ENCODE measurements at places on chromosomes 1 and 21.

DNA sequence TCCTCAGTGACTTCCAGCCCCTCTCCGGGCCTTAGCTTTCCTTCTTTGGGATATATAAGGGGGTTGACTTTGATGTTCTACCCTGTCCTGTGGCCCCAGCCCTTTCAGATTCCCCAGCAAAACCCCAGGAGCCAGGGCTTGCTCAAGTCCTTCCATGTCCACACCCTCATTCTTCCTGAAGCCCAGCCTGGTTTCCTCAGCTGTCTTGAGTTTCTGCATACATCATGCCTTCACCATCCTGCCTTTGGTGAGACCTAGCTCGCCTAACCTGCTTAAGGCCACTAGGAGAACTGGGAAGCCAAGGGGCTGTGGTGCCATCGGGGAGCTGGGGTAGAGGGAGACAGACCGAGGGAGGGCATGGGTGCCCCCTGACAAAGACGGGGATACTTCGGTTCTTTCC lies 17.2 kb upstream of the PEF1 start:
- no peak for DNase-seq

DNA sequence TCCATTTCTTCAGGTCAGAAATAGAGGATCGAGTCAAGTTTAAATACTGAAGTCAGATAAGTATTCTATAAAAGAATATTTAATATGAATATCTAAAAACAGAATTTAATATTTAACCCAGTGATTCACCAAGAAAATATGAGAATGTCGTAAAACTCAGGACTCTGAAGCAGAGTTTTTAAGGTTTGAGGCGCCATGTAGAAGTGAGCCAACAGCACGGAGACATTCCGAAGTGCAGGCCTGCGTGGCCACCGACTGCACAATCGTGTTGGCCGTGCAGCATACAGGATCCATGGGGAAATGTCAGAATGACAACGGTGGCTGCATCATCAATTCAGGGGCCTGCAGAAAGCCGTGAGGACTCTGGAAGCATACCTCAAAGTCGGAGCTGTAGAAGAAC lies 23.4 kb downstream of the MRAP start:
- DNase-seq = no peak

DNA sequence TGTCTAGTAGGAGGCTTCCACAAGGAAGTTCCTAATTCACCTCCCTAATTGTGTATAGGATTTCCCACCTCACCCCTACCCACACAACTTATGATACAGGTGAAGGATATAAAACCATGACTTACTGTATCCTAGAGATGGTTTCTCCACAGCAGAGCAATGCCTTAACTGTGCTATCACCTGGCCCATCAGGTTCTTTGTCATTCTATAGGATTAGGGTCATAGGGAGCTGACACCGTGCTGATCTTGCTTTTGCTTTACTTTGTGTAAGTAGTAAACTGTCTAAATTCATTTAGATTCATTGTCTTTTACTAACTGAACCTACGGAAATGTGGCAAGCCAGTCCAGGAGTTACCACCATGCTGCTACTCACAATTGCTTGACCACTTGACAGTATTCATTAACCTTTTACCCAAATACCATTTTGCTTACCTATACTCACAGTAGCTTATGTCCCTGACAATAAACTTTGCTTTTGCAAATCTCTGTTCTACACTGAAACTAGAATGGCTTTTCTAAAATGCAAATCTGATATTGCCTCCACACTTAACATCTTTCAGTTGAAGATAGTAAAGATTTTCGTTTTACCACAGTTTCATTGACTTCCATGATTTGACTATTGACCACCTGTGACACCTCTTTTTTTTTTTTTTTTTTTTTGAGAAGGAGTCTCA lies 147.6 kb downstream of the IFI44 start:
- DNase-seq = no peak

DNA sequence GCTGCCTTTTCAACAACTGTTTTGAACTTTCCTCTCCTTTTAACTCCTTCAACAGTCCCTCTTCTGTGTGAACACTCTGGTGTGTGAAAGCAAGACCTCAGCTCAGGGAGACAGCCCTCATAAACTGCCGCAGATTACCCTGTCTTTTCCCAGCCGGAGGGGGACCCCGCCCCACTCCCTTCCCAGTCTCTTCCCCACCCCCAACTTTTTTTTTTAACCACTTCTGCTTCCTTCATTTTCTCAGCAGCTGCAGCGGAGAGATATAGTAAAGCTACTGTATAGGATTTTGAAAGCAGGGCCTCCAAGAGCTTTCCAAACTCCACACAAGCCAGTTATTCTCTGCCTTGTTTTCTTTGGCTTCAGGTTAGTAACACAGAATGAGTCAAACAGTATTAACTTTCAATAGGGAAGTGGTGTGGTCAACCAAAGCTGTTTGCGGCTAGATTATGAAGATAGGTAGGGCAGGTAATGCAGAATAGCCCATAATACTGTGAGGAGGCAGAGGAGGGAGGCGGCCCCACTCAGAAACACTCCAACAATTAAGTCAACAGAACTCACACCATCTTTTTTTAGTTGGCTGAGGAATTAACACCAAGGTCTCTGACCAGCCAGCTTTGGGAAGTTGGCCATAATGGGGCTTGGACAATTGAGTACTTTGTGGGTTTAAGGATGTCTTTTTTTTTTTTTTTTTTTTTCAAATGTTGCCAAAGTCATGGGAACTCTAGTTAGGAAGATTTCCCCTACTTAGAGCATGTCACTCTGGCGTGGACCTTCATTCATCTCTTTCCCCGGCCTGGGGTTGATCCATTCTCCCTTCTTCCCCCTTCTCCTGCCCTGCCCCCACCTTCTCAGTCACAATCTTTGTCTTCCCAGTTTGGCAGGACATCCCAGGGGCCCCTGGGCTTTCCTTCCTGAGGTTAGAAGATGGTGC lies 177.0 kb downstream of the CLIC6 start:
- no peak for DNase-seq

DNA sequence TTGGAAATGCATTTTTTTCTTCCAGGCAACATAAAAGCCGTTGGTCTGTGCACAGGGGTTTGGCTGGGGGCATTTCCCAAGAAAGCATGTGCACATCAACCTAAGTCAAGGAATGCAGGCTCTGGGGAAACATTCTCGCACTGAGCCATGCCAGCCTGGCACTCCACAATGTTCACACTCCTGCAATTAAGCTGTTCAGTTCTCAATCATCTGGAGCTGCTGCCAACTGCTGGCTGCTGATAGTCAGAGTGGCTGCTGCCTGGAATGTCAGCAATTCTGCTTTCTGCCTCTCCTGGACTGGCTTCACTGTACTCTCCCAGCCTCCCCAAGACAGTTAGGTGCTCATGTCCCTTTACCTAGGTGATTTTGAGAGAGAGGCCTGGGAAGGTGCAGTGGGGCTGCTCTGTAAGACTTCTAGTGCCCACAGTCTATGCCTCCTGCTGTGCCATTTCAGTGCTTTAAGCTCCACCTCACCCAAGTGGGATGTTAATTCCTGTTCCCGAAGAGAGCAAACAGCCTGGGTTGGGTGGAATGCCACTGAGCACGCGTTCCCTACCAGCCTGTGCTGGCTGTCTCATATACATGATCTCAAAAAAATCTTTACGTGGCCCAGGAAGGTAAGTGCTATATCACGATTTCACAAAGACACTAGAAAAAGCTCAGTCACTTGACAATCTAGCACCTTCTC lies 131.7 kb downstream of the BRINP2 start:
- no peak for DNase-seq

Data from DMS 273 treated with DMSO at 0.1 percent for 48 hours (cell line).